ENCODE measurements at places on chromosomes 5 and 9. TPM values are rescaled to one million over a fixed set of nuclear protein-coding genes. Genes with fewer than 3 reads are reported as not detected.

The SCGB3A2 gene
- 1.4 TPM for total RNA-seq

The EGFLAM gene
- total RNA-seq, result 4.8 TPM

The PPP2R2B gene
- 18.4 TPM for total RNA-seq

The SLIT3 gene
- total RNA-seq, result 56.6 TPM

The HNRNPA0 gene
- total RNA-seq, result 67.0 TPM

The BTNL9 gene
- 0.39 TPM for total RNA-seq

The DIRAS2 gene
- 2.0 TPM for total RNA-seq

The SIT1 gene
- not detected for total RNA-seq

The NOXA1 gene
- total RNA-seq, result 14.3 TPM

All from type B pancreatic cell (in vitro differentiated cells).